HTR-8/SVneo (cell line): ENCODE measurements at places on chromosomes 6 and 20.

DNA sequence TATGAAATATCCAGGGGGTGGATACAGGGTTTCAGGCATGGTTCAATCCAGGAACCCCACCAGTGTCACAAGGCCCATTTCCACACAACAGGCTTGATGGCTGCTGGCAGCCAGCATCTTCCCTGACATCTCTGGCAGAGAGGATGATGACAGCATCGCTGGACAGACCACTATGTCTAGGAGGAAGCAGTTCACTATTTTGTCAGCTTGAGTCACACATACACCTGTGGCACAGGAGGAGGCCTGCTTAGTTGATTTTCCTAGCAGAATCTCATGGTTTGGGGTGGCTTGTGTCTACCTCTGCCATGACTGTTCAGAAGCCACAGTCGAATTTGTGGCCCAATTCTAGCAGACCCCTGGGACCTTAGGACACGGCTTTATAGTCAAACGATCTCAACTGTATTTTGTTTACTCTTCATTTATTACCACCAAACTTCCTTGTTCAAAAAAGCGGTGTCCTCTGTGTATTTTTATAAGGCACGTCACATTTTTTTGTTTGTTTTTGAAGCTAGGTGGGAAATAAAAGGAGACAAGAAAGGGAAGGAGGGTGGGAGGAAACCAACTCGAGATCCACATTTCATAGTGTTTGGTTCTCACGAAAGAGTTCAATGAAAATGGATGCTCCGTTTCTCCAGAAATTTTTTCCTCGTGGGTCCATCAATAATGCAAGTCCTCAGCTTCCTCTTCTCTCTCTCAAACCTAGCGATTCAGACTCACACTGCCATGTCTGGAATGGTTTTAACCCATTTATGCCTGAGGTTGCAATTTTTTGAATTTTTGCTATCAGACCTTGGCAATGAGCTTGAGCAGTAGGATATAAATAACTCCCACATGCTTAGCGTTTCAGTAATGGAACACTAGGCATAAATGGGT is 94.4 kb downstream of the TOX2 start:
- no peak for DNase-seq

GRCh38 chr20:62860924-62861691 is 514 bp downstream of the TCFL5 start:
- no peak for DNase-seq

GRCh38 chr6:43060034-43060754 is 763 bp downstream of the KLC4 start:
- peak; percentile 33 for DNase-seq

DNA sequence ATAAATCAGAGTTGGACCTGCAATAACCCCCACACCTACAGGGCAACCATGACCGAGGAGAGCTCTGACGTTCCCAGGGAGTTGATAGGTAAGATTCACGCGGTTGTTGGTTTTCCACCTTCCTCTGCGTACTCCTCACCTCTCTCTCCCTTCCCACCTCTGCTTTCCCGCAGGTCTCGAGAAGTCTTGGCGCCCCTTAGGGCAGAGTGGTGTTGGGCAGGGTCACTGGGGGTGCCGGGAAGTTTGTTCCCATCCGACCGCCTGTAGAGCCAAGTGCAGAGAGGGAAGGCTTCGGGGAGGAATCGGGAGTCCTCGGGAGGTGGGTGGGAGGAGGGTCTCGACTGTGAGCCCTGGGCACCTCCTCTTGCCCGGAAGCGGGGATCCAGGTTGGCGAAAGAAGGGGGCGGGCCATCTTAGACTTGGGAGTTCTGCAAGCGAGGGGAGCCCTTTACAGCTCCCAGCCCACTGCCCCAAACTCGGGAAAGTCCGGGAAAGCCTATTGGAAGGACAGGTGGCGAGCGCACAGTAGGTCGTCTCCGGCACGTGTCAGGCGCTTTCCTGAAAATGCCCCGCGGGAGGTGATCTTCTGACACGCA is 672 bp downstream of the CARMIL1 start:
- DNase-seq = peak; percentile 26

DNA sequence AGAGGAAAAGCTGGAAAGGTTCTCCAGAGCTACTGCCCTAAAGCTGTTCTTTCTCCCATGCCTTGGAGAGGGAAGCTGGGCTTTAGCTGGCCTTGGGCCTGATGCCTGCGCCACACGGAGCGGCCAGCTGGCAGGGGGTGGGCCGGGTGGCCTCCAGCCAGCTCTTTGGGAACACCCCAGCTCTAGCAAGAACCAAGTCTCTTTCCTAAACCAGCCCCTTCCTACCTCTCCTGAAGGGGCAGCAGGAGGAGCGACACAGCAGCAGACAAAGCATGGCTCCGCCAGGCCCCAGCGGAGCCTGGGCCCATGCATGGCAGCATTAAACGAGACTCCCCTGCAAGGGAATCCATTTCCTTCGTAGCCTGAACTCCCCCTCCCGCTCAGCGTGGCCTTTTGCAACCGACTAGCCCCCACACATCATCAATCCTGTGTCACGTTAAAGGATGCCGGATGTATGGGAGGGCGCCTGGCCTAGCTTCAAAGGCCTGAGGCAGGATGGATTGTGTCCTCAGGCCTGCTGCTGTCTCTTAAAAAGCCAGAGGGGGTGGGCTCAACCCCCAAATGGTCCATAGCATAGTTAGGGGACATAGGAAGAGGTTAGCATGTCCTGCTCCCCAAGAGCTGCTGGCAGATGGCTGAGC is 14.0 kb downstream of the MRPS18A start:
- no peak for DNase-seq

- peak; percentile 22 for DNase-seq
Observed at GRCh38 chr6:136921936-136922684, at the start of gene SLC35D3. TSS of gene SLC35D3 (plus strand) at chr6:136922301. CDS start at chr6:136922429, 128 bp downstream.

DNA sequence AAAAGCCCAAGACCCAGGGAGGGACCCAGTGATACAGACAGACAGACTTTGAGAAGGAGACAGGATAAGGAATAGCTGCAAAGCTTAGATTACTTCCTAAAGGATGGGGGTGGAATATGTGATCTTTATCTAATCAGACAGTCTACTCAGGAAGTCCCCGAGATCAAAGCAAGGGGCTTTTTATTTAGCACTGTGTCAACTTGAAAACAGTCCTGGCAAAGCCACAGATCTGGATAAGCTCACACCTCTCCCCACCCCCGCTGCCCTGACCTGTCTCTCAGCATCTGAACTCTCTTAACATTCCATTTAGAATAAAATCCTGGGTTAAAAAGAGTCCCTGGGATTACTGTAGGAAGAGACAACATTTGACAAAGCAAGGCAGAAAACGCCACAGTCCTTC is 101.5 kb downstream of the ISM1 start:
- DNase-seq = no peak

DNA sequence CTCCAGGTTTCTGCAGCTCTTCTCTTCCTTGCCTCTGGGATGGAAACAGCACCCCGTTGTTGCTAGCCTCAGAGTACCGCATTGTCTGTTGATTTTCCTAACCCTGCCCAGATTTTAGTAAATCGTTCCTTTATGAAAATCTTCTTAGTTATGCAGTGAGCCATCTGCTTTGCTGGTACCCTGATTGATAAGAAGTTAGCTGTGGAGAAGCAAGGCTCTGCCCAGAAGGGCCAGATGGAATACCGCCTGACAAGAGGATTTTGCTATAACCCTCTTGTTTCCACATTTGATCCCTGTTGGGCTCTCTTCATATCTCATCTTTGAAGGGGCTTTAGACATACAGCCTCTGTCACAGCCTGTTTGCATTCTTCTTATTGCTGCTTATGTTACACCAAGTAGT is 229.0 kb downstream of the CDKAL1 start:
- DNase-seq = no peak

- DNase-seq = peak; percentile 54
Observed at GRCh38 chr6:158737710-158738615, 81.2 kb downstream of the EZR start.

GRCh38 chr20:62624719-62625453 is 17.4 kb upstream of the SLCO4A1 start:
- no peak for DNase-seq

DNA sequence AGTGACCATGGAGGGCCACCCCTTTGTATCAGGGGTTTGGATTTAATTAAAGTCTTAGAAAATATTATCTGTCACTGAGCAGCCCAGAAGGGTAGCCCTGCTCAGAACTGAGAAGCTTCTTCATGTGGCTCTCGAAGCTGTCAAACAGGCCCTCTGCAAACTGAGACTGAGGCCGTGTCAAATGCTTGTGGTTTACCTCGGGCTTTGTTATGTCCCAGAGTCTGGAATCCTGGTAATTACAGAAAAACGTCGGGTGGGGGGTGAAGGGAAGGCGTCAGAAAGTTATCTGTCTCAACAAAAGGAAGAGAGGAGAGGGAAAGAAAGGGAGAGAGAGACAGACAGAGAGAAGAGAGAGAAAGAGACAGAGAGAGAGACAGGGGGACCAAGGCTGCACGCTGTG is 200.8 kb downstream of the BMP7 start:
- DNase-seq = no peak

- DNase-seq = no peak
Observed at GRCh38 chr6:108227290-108227689, 33.5 kb downstream of the SNX3 start.

- no peak for DNase-seq
Observed at GRCh38 chr6:165497472-165497871, 165.6 kb downstream of the PDE10A start.

DNA sequence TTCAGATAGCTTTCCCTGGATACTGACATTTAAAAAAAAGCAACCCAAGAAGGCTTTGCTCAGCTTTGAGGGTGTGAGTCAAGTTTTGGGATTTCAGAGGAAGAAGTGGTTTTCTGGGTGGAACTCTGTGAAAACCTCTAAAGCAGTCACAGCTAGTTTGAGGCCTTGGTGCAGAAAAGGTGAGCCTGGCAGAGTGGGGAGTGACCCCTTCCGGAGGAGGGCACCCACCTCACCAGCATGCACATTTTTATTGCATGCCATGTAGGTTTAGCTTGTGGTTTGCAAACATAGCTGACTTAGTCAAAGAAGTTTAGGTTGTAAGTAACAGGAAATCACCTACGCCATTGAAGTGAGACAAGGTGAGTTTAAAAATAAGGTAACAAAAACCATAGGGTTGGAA is 146.8 kb upstream of the PMEPA1 start:
- DNase-seq = no peak

DNA sequence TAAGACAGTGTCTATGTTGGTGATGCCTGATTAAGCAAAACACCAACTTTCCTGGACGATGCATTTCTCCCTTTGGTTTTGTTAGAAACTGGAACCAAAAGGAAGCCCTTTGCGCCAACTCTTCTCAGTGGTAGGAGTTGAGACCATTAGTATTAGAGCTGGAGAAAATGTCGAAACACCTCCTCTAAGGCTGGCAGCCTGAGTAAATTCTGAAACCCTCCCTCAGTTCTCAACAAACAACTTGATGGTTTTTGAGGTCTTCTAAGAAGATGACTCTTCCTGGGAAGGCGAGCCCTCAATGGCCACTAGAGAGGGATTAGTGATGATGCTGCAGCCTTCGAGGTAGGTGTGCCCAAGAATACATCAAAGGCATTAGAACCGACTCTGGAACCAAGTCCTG is 78.4 kb upstream of the CCN6 start:
- no peak for DNase-seq

DNA sequence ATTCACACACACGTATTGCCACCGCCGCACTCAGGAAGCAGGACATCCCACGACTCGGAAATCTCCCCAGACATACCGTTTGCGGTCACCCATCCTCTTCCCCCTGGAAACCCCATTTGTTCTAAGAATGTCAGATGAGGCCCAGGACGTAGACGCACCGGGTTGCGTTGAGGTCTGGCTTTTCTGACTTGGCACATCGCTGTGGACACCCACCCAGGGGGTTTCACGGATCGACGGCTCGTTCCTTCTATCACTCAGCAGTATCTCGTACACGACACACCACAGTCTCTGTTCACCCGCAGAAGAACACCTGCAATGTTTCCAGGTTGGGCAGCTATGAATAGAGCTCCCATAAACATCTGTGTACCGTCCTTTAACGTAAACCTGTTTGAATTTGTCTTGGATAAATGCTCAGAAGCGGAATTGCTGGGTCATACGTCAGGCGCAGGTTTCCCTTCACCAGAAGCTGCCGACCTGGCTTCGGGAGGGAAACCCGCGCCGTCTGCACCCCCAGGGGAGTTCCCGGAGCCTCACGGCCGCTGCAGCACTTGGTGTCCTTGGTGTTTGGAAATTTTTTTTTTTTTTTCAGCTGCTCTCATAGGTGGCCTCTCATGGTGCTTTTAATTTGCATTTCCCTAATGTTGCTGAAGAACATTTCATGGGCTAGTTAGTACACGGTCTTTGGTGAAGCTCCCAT is 9.3 kb upstream of the EEF1A2 start:
- no peak for DNase-seq

DNA sequence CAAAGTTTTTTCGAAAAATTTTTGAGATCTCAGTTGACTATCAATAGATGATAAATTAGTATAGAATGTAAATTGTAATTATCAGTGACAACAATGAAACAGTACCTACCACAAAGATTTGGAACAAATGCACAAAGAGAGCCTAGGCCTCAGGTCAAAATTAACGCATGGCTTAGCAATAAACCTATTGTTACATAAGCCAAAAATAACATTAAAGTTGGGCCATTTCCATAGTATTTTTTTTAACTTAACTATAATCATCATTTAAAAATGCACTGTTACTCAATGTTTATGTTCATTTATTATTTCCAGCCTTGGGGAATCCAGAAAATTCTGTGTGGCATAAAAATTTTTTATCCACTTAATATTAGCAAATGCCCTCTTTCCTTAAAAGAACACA is 117.0 kb downstream of the EPB41L2 start:
- no peak for DNase-seq

GRCh38 chr20:46286977-46287376 is 21.3 kb downstream of the CDH22 start:
- DNase-seq = no peak

DNA sequence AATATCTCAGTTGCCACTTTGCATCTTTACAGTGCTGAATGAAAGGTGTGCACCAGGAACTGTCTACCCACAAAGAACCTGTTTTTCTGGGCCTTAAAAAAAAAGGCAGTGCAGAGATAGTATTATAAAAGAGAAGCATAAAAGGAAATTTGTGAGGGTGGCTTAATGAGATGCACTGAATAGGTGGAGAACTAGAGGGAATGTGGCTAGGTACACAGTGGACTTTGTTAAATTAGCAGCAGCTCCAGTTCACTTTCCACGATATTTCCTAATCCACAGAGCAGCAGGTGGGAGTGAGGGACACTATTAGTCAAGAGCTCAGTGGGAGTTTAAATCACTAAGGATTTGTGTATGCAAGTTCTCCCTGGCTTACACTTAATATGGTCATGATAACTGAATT is 38.8 kb downstream of the MAP7 start:
- DNase-seq = no peak

DNA sequence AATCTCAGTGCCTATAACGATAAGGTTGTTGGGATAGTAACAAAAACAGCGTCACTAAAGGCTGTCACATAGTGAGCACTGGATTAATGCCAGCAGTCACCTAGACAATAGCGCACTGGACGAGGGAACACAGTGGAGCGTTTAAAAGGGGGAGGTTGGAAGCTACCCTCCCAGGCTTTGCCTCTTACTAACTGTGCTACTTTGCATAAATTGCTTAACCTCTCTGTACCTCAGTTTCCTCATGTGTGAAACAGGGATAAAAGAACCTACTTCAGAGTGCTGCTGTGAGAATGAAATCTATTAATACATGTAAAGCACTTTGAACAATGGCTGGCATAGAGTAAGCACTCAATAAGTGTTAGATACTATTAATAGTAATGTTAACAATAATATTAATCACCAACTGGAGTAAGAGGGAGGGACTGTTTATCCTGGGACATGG is 10.5 kb downstream of the BCL2L1 start:
- no peak for DNase-seq

- DNase-seq = no peak
Observed at GRCh38 chr6:110325197-110325596, 33.0 kb downstream of the METTL24 start.

GRCh38 chr6:35128042-35128441 is 13.1 kb downstream of the TCP11 start:
- no peak for DNase-seq

GRCh38 chr6:142993977-142994376 is 49.0 kb upstream of the HIVEP2 start:
- no peak for DNase-seq
